ENCODE measurements at places on chromosomes 1 and 21. TPM values are rescaled to one million over a fixed set of nuclear protein-coding genes. Genes with fewer than 3 reads are reported as not detected.

GRCh38 chr1:42838482-42839190 lies 7.8 kb upstream of the ZNF691 start:
- no peak for DNase-seq

DNA sequence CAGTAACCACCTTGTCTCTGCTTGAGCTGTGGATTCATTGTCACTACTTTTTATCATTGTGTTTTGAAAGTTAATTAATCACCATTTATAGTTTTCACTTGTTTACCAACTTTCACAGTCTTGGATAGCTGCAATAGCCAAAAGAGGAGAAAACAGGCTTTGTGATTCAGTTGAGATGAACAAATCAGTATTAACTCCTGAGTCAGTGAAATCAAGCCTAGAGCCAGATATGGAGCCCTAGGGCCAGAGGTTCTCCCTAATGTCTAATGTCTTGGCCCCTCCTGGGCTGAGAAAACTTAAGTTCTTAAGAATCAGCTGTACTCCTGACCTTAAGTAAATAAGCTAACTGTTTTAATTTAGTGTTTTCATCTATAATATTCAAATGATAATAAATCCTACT lies 228.8 kb downstream of the DNM3 start:
- DNase-seq: no peak

DNA sequence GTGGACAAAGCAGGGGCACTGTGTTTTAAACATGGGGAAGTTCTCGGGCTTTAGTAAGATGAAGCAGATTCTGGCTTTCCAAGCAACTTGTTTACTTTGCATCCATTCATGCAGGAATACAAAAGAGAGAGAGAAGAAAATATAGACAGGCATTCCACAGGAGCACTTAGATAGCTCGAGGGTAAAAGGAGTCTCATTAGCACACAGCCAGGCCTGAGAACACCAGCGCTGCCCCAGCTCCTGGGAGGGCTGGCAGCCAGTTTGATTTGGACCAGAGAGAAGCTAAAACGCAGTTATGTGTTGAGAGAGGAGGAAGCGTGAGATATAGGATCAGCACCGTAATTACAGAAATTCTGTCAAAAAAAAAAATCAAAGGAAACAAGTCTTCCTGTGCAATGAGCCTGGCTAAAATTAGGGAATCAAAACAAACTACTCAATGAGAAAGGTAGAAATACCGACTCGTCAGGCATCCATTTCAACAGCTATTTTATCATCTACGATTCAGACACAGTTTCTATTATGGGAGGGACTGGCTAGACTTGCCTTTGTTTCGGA lies 68.2 kb downstream of the CLSTN1 start:
- DNase-seq: no peak

GRCh38 chr1:228400692-228401454 lies 5.8 kb downstream of the TRIM11 start:
- no peak for DNase-seq

GRCh38 chr1:177700856-177701255 lies 269.0 kb downstream of the SEC16B start:
- DNase-seq: no peak

DNA sequence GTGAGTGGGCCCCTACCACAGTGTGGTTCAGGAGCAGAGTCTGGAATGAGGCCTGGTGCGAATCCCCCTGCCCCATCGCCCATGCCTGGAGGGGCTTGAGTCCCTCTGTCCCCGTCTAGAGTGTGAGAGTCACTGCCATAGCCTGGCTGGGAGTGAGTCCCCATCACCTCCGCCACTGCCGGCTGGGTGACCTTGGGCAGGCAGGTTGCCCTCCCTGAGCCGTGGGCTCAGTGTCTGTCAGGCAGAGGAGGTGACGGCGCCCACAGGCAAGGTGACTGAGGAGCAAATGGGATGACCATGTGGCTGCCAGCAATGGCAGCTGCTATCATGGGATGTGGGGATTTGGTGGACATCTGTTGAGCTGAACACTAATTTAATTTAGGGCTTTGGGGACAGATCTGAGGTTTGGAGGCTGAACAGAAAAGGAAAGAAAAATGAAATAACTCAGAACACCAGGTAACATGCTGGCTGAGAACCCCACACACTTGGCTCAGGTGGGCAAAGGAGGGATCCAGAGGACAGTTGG lies 38.1 kb upstream of the GPR153 start:
- no peak for DNase-seq

Gene RPS6KC1
- 31.3 TPM for total RNA-seq

Measured in A172 (cell line).